NCI-H774 (cell line): ENCODE measurements at places on chromosomes 4 and X.

- no peak for DNase-seq
These were observed 7.2 kb downstream of the TBC1D14 start for GRCh38 chr4:6916587-6917460.

DNA sequence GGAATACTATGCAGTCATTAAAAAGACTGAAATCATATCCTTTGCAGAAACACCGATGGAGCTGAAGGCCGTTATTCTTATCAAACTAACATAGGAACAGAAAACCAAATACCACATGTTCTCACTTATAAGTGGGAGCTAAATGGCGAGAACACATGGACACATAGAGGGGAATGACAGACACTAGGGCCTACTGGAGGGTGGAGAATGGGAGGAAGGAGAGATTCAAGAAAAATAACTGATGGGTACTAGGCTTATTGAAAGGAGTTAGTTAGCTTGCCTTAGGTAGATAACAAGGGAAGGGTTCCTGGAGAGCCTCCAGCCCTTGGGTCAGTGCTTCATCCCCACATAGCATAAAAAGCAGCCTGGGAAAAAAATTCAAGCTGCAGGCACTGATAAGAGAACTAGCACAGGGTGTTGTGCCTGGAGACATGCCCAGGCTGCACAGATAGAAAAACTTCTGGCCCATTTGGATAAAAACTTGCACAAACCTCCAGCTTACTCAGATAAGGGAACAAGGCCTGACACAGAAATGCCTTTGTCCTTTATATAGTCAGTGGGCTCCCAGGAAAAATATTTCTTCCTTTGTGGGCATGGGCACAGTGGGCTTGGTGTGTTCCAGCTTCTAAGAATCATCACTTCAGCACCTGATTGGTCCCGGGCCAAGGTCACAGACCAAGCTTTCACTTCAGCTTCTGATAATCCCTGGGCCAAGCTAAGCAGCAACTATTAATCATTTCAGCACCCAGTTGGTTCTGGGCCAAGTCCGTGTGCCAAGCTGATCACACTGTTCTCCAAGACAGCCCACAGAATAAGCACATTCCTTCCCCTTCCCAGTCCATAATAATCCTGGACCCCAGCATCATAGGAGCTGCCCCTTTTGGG lies 23.1 kb upstream of the PWWP3B start:
- DNase-seq, result no peak

GRCh38 chr4:122781486-122781885 lies 45.1 kb upstream of the FGF2 start:
- no peak for DNase-seq

DNA sequence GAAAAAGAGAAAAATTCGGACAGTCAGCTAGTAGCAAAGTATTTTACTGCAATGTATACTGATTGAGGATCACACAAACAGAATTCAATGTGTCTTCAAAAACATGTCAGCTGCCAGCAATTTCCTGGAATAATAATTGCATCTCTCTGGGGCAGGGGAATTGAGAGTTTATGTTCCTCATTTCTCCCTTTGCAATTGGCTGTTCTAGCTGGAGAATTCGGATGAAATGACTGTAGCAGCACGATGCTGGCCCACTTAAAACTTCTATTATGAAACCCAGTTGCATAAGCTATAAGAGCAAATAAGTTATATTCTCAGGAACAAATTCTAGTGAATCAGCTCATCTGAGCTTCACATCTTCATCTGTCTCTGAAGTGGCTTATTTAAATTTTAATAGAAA lies 99.9 kb upstream of the CPEB2 start:
- no peak for DNase-seq

GRCh38 chr4:31104043-31104442 lies 383.9 kb downstream of the PCDH7 start:
- no peak for DNase-seq
